ENCODE measurements at places on chromosomes 1 and 21. TPM values are rescaled to one million over a fixed set of nuclear protein-coding genes. Genes with fewer than 3 reads are reported as not detected.
A peak's percentile ranks its signal among the peaks of the same experiment; 100 is the strongest.

The IL22RA1 gene
- total RNA-seq = 0.14 TPM

The BRDT gene
- total RNA-seq = not detected

The HEYL gene
- 21.2 TPM for total RNA-seq

The RNF220 gene
- 62.6 TPM for total RNA-seq

The P3R3URF gene
- not detected for total RNA-seq

The SELENBP1 gene
- 66.3 TPM for total RNA-seq

The CELA3B gene
- total RNA-seq = not detected

The IFNLR1 gene
- total RNA-seq = 2.0 TPM

The PROK1 gene
- not detected for total RNA-seq

The KAZN gene
- 2.2 TPM for total RNA-seq

The TBX19 gene
- total RNA-seq = 0.33 TPM

The LRRC8C gene
- total RNA-seq = 6.2 TPM

The LCE1A gene
- not detected for total RNA-seq

- no peak for DNase-seq
Measured at GRCh38 chr1:213783893-213784292, 203.9 kb upstream of the PROX1 start.

DNA sequence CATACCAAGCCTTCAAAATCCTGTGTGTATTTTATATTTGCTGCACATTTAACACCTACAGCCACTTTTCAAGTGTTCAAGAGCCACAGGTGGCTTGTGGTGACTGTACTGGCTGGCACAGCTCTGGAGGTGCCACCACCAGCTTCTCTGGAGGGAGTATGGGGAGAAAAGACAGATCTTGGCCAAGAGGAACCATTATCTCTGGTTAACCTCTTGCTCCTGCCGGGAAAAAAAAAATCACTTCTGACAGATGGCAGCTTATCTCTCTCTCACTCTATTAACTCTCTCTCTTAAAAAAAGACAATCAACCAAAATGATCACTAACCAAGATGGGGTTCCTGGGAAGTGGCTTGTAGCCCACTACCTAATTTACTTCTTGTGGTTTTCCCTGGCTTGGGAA lies 1.2 kb upstream of the RIIAD1 start:
- no peak for DNase-seq

GRCh38 chr21:36064085-36064460 lies 3.7 kb upstream of the SETD4 start:
- no peak for DNase-seq

GRCh38 chr21:30676737-30677136 lies 34.1 kb downstream of the KRTAP20-3 start:
- DNase-seq = no peak

DNA sequence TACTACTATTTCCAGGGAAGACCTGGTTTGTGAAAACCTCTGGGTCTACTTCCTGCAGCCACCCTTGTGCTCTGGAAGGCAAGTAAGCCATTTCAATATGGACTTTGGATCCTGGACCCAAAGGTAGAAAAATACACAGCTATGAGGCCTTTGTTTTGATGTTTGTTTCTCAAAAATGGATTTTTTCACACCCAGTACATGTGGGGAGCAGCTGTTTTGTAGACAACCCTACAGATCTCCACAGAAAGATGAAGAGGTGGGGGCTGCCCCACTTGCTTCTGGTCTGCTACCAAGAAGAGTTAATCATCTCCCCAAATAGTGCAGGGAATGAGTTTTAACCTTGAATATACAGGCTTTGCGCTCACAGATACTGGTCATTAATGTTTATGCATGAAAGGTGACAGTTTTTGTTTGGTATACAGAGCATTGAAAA lies 29.2 kb downstream of the ZNF281 start:
- no peak for DNase-seq

DNA sequence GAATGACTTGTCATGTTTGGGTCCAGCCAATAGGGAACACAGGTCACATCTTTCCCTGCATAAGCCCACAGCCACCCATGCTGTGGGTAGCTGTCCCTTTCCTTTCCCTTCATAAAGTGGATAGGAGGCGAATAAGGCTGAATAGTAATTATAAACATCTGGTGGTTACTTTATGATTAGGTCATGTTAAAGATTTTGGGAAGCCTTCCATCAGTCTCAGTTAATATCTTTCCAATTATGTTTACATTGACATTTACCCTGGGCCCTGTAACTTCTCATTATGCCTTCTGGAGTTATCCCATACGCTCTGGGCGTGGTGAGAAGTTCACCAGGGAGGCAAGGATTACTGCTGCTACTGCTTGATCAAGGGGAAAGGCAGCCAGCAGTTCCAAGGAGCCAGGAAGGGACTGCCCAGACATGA lies 197.2 kb downstream of the HLX start:
- DNase-seq = no peak

DNA sequence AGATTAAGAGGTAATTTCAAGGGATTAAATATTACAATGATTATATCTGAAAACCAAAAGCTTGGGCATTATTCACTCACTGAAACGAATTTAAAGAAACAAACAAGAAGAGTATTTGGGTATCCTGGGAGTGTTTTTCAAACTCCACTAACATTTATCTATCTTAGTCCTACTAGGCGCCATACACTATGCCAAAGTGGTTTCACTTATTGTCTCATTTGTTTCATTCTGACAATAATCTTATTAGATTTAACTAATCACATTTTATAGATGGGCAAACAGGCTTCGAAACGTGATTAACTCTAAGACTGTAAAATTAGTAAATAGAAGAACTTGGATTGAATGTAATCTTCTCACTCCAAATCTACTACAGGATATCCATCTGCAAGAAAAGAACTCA lies 25.4 kb downstream of the ASH1L start:
- DNase-seq = no peak

- no peak for DNase-seq
Measured at GRCh38 chr1:110676970-110677369, 2.2 kb upstream of the KCNA3 start.

DNA sequence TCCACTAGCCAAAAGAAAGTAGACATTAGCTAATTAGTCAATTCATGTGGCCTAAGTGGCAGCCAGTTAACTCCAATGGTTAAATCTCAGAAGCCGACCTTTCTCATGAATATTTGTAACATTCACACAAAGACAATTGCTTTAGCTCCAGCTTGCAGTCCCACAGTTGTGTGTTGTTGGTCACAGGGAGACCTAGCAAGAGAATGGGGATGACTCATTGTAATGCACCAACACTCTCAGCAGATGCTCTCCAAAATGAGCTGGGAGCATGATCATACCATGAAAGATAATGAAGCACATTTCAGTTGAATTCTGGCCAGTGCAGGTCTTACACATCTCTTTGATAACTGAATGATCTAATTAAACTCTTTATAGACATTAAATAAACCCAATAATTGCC lies 160.4 kb downstream of the HLX start:
- no peak for DNase-seq

GRCh38 chr1:154440036-154440804 lies 35.1 kb downstream of the IL6R start:
- no peak for DNase-seq

DNA sequence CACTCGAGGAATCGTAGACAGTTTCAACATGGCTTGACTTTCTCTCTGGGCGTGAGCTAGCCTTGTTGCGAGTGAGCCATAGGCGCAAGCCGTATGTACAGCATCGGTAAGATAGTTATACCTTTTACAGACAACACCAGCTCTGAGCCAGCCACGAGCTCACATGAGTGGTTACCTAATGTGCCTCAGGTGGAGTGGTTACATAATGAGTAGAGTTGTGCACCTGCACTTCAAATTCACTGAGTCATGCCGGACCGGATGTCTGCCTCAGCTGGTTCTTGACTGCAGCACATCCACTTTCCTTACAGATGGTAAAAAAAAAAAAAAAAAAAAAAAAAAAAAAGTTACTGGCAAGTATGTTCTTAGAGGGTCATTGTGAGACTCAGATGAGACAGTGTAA lies 360.4 kb upstream of the NR5A2 start:
- DNase-seq = no peak

- DNase-seq = no peak
Measured at GRCh38 chr1:115229016-115229415, 109.0 kb downstream of the NGF start.

DNA sequence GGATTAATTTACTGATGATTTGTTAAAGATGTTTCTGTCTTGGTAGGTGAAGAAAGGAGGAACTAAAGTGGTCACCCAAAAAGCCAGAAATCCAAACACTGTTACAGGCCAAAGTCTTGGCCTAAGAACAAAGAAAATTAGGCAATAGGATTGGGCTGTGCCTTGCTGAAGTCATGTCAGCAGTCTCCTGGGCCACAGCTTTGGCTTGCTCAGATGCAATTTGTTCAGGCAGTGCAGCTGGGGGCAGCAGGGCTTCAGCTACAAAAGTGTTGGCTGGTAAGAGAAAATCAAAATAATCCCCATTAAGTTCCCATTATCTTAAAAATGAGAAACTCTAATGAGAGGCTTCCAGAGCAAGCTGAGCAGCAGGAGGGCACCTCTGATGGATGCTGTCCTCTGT lies 14.0 kb upstream of the RAP1A start:
- peak; percentile 57 for DNase-seq

DNA sequence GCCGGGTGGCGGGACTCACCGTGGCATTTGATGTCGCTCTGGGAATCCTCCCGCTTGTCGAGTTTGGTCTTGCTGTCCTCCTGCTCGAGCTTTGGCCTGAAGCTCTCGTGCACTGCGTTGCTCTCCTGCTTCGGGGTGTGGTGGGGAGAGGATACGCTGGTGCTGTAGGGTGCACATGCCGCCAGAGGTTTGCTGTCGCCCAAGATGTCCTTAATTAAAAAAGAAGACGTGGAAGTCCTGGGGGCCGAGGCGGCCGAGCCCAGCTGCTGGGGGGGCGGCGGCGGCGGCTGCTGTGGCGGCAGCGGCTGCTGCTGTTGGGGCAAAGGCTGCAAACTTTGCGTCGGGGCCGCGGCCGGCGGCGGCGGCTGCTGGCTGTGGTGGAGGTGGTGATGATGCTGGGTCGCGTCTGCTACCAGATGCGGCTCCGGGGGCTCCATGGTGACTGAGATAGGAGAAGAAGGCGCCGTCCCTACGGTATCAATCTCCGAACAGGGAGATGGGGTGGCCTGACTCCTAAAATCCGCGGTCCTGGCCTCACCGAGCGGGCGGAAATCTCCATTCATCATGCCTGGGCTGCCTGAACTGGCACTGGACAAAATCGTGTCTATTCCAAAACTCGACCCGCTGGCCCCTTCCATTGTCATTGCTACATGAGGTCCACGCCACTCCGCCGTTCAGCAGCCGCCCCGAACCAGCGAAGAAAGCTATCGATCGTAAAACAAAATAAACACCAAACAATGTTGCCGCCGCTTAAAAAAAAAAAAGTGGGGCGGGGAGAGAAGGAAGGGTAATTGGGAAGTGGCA lies at the start of gene BARHL2:
TSS of gene BARHL2 (minus strand) at position 751 of the 804 bp plus-strand sequence. CDS start at position 644, 107 bp downstream.
- no peak for DNase-seq

DNA sequence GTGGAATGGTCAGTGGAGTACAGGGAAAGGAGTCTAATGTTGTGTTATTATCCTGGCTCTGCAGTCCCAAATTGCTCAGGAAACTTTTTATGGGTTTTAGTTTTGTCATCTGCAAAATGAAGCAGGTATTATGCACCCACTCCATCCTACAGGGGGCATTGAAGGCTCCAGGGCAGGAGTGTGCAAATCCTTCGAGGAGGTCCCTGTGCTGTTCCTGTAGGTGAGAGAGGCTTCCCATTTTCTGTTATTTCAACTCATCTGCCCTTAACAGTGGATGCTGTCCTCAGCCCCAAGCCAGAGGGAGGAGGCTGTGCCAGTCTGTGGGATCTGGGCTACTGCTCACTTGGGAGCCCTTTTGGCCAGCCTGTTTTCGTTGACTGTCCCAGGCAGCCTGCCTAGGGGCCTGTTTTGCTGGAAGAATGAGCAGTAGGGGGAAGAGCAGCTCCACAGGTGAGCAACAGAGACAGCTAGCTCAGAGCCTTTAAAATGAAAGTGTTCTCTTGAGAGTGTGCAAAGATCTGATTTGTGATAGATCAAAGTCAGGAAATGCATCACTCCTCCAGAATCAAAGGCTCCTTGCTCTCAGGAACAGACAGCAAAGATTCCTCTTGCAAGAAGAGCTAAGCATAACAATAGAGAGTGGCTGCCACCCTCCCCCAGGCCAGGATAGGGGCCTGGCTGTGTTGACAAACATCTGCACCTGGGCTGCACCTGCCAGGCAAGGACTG lies 317.6 kb upstream of the PROX1 start:
- DNase-seq = no peak

DNA sequence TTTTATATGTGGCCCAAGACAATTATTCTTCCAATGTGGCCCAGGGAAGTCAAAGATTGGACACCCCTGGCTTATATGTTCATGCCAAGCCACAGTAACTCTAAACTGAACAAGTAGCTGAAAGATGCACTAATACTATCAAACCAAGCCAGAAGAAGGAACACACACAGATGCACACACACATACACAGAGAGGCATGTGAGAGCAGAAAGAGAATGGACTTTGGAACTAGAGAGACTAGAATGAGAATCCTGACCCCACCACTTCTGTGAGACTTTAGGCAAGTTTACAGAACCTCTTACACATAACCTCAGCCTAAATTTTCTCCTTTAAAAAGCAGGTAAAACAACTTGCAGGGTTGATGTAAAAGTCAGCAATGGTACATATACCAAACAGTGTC lies 11.2 kb upstream of the TMEM81 start:
- DNase-seq = no peak

DNA sequence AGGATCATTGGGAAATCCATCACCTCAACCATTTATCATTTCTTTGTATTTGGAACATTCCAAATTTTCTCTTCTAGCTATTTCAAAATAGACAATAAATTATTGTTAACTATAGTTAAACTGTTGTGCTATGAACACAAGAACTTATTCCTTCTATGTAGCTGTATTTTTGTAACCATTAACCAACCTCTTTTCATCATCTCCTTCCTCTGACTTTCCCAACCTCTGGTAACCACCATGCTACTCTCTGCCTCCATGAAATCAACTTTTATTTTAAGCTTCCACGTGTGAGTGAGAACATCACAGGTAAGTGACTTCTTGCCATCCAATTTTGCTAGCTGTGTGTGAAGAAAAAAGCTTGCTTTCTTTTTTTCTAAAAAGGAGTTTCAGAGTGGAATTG lies 418 bp downstream of the IFI44L start:
- no peak for DNase-seq

DNA sequence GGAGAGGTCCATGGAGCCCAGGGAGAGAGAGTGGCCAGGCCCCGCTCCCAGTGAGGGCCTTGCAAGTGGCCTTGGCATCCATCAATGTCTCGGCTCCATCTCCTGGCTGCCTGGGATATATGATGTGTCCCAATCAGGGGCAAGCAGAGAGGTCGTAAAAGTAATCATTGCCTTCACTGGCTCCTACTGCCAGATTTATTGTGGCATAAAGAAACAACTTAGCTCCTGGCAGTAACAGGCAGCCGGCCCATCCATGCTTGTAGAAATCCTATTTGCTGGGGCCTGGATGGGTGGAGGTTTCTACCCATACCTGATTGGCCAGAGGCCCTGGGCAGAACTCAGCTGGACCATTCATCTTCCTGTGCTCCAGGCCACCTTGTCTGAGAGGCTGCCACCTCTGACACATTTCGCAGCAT lies 272.6 kb downstream of the MATN1 start:
- DNase-seq = no peak
